ENCODE measurements at places on chromosomes 2 and 18. TPM values are rescaled to one million over a fixed set of nuclear protein-coding genes. Genes with fewer than 3 reads are reported as not detected.

Gene KLHL14
- polyA plus RNA-seq = 33.1 TPM

Gene ABHD1
- 1.4 TPM for polyA plus RNA-seq

DNA sequence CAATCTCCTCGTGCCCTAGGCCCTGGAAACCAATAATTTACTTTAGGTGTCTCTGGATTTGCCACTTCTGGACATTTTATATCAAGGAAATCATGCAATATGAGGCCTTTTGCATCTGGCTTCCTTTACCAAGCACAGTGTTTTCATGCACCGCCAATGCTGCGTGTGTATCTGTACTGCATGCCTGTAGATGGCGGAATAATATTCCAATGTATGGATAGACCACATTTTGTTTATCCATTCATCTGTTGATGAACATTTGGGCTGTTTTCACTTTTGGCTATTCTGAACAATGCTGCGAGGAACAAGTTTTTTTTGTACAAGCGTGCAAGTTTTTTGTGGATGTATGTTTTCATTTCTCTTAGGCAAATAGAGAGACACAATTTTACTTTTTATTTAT is 18.9 kb downstream of the HPCAL1 start:
- no peak for DNase-seq

GRCh38 chr2:189083606-189084005 is 96.0 kb downstream of the COL5A2 start:
- no peak for DNase-seq

DNA sequence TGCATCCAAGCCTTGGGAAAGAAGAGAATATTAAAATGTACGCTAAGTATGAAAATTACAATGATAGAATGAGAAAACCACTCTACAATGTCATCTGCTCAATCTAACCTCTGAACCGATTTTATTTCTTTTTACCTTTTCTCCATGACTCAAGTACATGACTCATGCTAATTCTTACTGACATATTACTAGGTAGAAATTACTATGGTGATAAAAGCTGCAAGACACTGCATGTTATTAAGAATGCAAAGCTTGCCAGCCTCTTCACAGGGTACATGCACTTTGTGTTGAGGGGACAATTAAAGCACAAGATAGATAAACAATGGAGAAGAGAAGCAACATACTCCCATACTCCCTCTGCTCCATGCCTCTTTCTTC is 20.7 kb downstream of the SFT2D3 start:
- no peak for DNase-seq

Gene TGIF1
- 81.9 TPM for polyA plus RNA-seq

Gene CCDC88A
- 95.7 TPM for polyA plus RNA-seq

- DNase-seq = peak; percentile 21
These were observed 30.4 kb downstream of the TOGARAM2 start for GRCh38 chr2:29011418-29012060.

GRCh38 chr2:209771474-209772289 is at the start of gene UNC80:
Gene UNC80, plus strand, starts transcription at chr2:209771832. Its CDS starts 241 bp downstream, at chr2:209772073.
- DNase-seq = peak; percentile 84

DNA sequence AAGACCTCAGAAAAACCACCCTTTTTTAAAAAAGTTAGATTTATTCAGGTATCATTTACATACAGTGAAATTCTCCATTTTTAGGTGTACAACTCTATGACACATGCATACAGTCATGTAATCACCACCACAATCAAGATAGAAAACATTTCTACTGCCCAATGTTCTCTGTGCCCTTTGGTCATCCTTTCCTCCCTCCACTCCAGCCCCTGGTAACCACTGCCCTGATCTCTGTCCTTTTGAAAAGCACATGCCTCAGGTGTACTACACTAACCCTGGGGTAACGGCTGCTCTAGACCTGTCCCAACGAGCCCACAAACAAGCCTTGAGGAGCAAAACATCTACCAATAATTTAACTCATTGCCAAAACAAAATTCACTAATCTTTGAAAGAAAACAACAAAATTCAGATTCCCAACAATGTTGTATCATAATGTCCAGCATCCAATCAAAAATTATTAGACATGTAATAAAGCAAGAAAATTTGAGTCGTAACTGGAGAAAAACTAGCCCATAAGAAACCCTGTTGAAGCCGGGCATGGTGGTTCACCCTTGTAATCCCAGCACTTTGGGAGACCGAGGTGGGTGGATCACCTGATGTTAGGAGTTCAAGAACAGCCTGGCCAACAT is 25.9 kb upstream of the KLF11 start:
- no peak for DNase-seq

DNA sequence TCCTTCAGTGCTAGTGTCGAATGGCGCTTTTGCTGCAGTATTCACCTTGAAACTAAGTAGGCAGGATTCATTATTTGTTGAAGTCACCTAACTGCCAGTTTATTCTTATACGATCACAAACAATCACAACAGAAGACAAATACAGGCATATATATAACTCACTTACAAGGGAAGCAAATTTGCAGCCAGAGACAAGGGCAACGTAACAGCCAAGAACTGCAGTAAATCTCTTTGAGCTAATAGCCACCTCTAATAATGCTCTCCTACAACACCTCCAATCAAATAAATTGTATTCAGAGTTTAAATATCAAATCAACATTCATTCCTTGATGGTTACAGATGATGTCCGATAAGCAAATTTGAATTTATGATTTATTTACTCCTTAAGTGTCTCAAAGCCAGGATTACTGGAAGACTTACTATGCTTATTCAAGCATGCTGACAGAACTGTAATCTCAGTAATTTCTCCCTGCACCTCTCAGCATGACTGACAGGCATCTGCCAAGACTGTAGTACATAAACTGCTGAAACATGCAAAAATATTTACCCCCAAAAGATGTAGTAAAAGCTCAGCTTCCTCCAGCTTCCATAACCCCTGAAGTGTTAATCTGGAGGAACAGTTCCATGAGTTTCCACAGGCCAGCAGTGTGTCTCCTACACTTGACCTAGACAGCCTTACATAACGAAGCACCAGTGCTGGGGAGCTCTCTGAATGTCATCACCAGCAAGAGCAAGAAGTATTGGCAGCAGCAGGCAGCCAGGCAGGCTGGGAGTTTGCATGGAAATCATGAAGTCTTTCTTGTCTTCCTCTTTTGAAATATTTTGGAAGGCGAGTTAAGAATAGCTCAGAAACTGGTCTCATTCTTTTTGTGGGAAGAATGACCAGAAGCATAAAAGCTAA is 20.9 kb upstream of the SCN1A start:
- DNase-seq = no peak

Gene ADGRF3
- 2.5 TPM for polyA plus RNA-seq

DNA sequence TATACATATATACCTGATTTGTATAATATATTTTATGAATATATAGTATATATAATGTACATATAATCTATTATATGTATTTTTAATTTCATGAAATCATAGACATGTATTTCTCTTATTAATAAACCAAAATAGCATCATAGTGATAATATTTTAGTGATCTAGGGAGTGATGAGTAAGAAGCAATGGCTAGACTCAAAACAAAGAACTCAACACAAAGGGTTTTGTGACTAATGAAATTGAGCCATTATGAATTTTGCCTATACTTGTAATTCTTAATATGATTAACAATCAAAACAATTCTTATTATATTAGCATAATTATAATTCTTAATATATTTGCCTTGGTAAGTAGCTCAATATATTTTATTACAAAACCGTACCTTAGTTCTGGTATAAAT is 1614.1 kb upstream of the TMEFF2 start:
- DNase-seq = no peak

GRCh38 chr2:216554286-216554685 is 55.6 kb downstream of the RPL37A start:
- no peak for DNase-seq

GRCh38 chr2:23399674-23400261 is 14.8 kb downstream of the KLHL29 start:
- DNase-seq = no peak

DNA sequence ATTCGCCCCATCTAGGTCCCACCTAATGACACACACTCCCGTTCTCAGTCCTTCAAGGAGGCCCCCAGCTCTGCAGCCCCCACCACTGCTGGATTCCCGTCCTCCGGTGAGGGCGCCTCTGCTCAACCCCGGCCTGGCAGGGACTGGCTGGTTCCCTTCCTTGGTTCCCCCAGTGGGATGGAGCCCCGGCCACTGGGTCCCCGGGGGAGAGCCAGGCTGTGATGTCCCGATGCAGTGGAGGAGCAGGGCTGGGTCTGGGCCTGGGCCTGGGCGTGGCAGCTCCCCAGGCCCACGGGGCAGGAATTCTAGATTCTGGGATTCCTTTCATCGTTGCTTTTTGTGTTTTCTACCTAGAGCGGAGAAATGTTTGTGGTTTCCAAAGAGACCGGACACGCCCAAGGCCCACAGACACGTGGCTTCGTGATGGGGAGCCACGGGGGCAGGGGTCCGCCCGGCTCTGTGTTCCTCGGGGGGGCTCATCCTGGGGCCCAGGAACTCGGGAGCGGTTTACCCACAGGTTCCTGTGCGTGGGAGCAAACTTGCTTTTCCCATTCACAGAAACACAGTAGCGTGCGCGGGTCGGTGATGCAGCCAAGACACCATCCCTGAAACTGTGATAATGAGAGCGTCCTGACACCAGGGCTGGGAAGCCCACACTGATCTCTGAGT is 67.0 kb downstream of the SLC66A2 start:
- DNase-seq = no peak

DNA sequence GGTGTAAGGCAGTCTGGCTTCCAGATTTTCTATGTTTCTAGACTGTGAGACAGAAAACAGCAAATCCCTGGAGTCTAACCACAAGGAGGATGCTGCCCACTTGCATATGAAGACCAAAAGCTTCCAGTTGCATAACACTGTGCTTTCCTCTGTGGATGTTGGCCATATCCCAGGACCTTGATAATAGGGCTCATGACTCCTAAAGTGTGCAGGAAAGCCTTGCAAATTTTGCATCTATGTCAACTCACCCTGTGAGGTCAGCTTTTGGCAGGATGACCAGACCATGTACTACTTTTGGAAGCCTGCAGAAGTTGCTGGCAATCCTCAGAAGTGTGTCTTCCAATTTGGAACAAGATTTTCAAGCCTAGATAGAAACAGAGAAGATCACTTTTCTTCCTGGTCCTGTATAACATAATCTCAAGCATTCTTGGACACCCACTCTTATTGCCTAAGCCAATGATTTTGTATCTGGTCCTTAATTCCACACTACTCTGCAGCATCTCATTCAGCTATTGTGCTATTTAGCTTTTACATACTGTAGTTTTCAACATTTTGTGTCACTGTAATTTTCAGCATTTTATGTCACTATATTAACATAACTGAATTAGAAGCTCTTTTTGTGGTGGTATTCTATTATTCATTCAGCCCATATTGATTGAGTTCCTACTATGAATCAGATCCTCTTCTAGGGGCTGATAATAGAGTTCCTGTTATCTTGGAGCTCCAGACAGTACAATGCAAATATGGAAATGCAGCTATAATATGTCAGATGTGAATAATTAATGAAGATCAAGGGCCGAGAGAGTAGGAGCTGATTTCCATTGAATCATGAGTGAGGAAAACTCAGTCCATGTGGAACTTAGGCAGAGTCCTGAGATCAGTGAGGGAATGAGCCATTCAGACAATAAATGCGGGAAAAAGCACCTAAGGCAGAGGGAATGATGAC is 85.3 kb upstream of the RAB27B start:
- DNase-seq = no peak

GRCh38 chr2:239057533-239057932 is 209.6 kb downstream of the TWIST2 start:
- no peak for DNase-seq

GRCh38 chr2:222322236-222322635 is 23.4 kb upstream of the PAX3 start:
- no peak for DNase-seq

GRCh38 chr18:58716060-58716756 is 44.9 kb downstream of the MALT1 start:
- DNase-seq = no peak

Gene DCDC2C
- polyA plus RNA-seq = 0.65 TPM

DNA sequence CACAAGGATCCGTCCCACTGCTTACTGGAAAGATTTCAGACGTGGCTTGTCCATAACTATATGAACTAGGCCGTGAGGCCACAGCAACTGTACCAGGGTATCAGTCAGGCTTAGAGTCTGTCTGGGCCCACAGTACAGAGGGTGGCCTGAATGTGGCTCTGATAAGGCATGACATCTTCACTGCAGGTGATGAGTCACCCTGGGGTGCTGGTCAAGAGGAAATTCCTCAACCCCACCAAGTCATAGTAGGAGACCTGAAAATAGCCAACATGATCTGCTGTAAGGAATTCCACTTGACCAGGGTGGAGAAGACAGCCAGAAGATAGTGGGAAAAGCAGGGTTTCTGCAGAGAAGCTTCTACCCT is 107.7 kb downstream of the INHBB start:
- no peak for DNase-seq

GRCh38 chr2:85578243-85579180 is 1.1 kb downstream of the VAMP8 start:
- no peak for DNase-seq

DNA sequence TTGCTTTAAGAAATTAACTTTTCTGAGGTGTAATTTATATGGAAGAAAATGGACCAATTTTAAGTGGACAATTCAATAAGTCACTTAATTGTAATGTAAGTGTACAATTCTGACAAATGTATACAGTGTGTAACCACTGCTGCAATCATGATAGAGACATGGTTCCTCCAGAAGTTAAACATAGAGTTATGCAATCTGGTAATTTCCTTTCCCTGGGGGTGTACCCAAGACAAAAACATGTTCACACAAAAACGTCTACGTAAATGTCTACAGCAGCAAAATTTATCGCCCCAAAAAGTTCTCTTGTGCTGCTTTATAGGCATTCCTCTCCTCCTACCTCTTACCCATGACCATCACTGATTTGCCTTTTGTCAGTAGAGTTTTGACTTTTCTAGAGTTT is 141.5 kb downstream of the AQP4 start:
- no peak for DNase-seq

DNA sequence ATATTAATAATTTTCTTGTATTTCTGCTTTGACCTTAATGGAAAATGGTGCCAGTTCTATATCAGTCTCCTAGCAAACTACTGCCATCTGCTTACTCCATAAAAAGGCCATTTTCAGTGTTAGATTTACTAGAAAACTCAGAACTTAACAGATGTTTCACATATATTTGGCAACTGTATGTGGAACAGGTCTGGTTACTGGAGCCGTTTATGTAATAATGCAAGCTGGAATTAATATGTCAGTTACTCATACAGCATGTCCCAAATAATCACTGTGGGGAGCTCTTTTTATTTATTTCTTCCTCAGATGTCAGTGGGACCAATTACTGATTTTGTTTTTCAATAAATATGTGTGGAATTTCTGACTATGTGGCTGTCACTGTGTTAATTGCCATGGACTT is 1247.6 kb downstream of the CNTNAP5 start:
- no peak for DNase-seq

Gene CCBE1
- polyA plus RNA-seq = 31.5 TPM

- DNase-seq = no peak
These were observed 110.0 kb downstream of the HDAC4 start for GRCh38 chr2:239290618-239291474.

DNA sequence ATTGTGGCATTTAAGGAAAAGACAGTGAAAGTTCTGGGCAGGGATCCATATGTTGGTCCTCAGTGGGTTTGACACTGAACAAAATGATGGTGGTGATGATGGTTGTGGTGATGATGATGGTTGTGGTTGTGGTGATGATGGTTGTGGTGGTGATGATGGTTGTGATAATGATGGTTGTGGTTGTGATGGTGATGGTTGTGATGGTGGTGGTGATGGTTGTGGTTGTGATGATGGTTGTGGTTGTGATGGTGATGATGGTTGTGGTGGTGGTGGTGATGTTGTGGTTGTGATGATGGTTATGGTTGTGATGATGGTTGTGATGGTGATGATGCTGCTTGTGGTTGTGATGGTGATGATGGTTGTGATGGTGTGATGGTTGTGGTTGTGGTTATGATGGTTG is 308.7 kb downstream of the AGAP1 start:
- no peak for DNase-seq

GRCh38 chr2:38622210-38622609 is 19.5 kb upstream of the HNRNPLL start:
- no peak for DNase-seq
